Activated CD8-positive, alpha-beta T cell treated with anti-CD3 and anti-CD28 coated beads for 36 hours (primary cell): ENCODE measurements at places on chromosomes 7 and 10. TPM values are rescaled to one million over a fixed set of nuclear protein-coding genes. Genes with fewer than 3 reads are reported as not detected.

DNA sequence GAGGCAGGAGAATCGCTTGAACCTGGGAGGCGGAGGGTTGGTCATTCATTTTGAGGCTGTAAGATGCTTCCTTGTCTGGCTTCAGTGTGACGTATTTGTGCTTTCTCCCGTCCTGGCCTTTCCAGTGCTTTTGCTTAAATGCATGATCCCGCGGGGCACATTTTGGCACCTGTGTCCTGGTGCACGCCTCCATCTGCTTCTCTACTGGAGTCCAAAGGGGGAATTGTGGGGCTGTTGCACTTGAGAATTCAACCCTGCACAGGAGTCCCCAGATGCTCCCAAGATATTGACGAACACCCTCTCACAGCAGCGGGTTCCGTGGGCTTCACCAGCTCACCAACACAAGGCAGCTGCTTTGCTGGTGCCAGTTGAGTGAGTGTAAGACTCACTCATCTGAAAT is 10.3 kb upstream of the LRRC27 start:
- no peak for DNase-seq

OR2A42 gene
- total RNA-seq = not detected

GPRIN2 gene
- total RNA-seq = not detected

DNA sequence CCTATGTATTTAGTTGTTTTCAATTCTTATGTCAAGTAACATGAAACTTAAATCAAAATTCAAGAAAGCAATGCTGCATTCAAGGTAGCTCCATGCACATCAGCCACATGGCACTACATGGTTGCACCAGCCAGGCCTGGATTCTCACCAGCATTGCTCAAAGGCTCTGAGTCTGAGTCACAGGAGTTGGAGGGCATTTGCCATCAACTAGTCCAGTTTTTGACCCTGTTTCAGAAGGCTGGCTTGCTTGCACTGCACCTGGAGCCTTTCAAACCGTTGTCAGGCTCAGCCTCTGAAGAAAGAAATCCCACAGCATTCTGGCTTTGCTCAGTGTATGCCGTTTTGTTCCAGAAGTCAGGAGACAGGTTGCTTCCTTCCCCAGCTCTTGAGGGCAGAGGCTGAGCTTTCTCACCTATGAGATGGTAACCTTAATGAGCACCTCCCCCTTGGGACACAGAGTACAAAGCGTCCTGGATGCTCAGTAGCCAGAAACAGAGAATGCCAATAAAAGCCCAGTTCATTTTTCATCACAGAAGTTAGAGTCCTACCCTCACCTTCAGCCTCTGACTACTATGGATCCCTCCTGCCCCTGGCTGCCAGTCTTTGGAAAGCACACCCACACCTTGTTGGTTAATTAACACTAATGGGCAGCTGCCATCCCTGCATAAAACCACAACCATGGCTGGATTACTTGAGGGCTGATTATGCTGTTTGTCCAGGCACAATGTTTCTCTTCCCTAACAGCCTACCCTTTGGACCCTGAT is 288.4 kb upstream of the LRRTM3 start:
- DNase-seq = no peak

- DNase-seq = no peak
Observed at GRCh38 chr7:46224363-46224762, 303.3 kb upstream of the IGFBP3 start.

DNA sequence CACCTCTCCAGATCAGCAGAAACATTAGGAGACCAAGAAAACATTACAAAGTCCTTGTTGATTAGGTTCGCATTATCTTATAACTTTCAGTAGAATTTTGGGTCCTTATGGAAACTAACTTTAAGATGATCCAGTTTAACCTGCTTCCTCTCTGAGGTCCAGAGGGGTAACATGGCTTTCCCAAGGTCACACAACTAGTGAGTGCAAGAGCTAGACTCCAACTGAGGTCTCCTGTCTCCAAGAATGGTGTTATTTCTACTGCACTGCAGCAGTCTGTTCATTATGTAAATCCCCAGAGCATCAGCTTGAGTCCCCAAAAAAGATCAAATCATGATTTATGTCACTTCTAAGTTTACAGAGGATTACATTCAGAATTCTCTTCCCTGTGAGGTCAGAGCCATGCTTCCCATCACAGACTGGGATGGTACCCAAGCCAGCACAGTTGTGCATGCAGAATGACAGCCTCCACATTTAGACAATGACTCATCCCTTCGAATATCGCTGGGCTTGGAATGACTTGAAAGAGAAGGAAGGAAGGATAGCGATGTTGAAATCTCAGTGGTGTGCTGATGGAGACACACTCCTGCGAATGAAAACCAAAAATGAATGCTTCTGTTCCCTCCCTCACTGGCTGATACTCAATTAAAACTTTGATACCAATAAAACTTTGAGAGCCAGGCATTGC is 163.1 kb upstream of the PLXNA4 start:
- no peak for DNase-seq

CFAP70 gene
- 0.51 TPM for total RNA-seq

GRCh38 chr7:26599982-26600381 is 264.4 kb downstream of the SKAP2 start:
- no peak for DNase-seq

- DNase-seq = no peak
Observed at GRCh38 chr10:24651923-24652322, 71.8 kb downstream of the ARHGAP21 start.

DNA sequence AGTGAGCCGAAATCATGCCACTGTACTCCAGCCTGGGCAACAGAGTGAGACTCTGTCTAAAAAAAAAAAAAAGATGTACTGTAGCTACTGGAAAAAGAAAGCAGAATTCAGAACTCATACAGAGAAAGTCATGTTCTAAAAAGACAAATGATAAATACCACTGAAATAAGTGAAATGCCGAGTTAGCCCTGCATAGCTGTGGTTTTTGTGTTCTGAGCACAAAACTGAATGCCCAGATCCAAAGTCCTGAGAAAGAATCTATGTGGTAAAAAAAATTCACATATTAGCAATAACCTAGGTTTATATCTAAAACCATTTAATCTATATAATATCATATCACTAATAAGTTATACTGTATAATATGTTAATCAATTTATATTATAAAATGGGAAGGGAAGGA is 29.3 kb upstream of the HECW1 start:
- DNase-seq = no peak

DNA sequence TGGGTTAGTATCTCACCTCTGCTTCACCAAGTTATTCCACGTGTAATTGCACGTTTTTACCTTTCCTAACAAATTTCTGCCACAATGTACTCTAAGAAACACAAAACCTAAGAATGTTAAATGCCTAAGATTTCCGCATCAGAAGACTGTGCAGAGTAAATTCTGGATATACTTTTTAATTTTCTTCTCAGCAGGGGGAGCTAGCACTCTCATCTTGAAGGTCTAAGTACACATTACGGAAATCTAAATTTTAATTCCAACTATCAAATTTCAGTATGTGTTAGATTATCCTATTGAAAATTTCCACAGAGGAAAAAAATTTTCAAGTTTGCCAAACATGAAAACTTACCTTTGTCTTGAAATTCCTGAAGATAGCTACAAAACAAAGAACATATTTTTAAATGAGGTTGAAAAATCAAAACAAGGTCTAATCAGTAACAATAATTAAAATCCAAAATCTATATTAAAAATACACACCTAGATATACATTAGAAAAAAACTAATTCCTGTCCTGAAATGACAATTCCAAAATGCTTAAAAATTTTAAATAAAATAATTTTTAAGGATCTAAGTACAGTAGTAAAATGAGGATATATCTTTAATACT is 10.5 kb downstream of the SKAP2 start:
- no peak for DNase-seq

GRCh38 chr10:6038071-6038631 is 24.0 kb downstream of the IL2RA start:
- DNase-seq = peak; percentile 41

GRCh38 chr10:79979310-79979975 is 30.5 kb upstream of the SFTPD start:
- DNase-seq = no peak

- no peak for DNase-seq
Observed at GRCh38 chr7:128809363-128809762, 17.6 kb downstream of the CCDC136 start.

DNA sequence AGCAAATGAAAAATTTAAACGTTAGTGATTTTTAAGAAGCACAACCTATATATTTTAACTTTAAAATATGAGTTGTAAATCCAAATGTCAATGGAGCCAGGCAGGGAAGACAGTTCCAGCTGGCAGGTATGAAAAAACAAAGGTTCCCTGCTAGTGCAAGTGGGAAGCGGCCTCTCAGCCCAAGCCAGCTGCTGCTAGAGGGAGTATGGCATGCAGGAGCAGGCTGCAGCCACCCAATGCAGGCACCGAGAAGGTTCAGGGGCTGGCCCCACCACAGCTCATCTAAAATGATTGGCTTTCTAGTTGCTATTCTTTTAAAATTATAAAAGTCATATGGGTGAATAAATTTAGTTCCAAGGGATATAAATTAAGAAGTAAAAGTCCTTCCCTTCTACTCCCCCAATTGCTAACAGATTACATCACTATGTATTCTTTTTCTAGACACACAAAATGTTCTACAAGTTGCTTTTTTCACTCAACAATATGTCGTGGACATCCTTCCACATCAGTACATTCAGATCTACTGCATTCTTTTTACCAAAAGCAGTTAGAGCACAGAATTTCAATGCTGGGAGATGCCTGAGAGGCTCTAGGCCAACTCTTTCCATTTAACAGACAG is 69.3 kb downstream of the SGMS1 start:
- DNase-seq = no peak

LRRTM3 gene
- not detected for total RNA-seq

ZYX gene
- total RNA-seq = 120 TPM

GRCh38 chr7:151581741-151582140 is 62.0 kb upstream of the RHEB start:
- no peak for DNase-seq

DNA sequence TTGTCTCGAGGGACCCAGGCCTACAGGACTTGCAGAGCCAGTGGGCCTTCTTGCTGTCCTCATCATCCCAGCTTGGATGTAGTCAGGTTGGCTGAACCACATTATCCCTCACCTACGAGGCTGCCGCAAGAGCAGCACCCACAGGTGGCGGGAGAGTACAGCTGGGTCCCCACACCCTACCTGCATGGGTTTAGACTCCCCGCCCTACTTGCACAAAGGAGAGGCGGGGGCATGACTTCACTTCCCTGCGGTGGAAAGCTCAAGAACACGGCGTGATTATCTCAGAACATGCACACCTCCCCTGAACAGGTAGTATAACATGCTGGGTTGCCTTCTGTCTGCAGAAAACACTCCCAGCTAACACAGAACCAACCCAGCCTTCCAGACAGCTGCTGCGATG is 57.5 kb downstream of the CTBP2 start:
- DNase-seq = no peak

CTAGE8 gene
- 0.25 TPM for total RNA-seq

DNA sequence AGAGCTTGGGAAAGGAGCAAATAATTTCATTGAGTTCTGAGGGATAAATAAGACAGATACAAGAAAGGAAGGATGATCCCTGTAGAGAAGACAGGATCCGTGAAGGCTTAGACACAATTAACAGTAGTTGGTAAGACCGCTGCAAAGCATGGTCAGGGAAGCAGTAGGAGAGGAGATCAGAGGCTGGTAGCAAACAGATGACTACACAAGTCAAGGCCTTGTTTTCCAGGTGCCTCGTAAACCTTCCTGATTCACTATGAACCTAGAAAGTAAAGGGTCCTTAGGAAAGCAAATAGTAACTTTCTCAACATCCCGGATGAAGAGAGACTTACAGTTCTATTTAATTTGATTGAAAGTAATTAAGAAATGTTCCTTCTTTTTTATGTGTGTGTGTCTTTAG is 118.6 kb downstream of the GNAI1 start:
- no peak for DNase-seq

DNA sequence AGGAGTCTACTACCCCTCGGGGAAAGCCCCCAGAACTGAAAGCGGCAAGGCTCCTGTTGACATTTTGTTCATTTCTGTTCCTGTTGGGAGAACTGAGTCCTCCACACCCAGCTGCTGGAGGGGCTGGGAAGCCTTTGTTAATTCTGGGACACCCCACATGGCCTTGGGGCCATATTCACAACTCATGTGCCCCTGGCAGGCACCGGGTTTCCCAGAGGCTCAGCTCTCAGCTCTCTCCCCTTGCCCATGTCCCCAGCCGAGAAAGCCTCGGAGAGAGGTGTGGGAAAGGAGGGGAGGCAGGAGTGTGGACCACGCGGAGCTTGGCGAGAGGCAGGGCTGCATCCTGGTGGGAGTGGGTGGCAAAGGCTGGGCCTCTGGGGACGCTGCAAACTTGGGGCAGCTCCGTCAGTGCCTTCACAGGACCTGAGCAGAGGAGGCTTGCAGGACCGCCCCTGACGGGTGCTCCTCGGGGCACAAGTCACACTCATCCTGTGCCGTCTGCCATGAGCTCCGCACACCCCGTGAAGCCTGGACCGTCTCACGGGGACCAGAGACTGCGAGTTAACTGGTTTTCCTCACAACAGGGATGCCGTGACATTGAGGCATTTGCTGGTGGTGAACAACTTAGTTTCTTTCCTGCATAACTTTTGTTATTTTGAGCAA is 140.9 kb downstream of the DNAJB6 start:
- DNase-seq = no peak

DNA sequence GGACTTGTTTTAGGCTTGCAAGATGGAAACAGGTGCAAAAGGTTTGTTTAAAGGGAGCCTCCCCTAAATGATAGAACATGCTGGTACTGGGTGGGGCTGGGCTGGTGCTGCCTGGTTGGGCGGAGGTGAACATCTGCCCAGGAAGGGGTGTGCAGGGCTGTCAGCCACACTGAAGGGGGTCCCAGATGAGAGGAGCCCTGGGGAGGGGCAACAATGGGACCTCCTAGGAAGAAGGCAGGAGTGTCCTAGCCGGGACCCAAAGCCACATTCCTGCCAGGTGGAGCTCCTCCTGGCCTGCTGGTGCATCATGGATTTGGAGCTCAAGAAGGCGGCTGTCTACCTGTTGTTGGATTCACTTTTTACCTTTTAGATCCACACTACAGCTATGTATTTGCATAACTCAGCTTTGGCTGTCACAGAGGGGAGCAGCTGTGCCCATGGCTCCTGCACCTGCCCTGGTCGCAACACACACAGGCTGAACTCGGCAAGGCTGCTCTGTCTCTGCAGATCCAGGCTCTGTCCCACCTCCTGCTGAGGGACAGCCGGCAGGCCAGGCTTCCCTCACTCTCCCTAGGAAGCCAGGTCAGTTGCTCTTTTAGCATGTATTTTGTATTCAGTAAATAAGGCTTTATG is 59.9 kb downstream of the ADARB2 start:
- DNase-seq = no peak

- no peak for DNase-seq
Observed at GRCh38 chr7:149257146-149257545, 4.8 kb upstream of the ZNF783 start.

SPRN gene
- not detected for total RNA-seq

CPA1 gene
- not detected for total RNA-seq

GRCh38 chr10:119254335-119254734 is 47.0 kb downstream of the GRK5 start:
- no peak for DNase-seq

- DNase-seq = no peak
Observed at GRCh38 chr10:122102146-122102868, 113.3 kb downstream of the TACC2 start.

GRCh38 chr10:63423494-63423893 is 42.3 kb downstream of the JMJD1C start:
- no peak for DNase-seq

- DNase-seq = no peak
Observed at GRCh38 chr7:70583965-70584883, 547.7 kb upstream of the GALNT17 start.

GRCh38 chr10:178723-179122 is 43.5 kb downstream of the ZMYND11 start:
- DNase-seq = no peak

- DNase-seq = no peak
Observed at GRCh38 chr10:19889256-19889655, 73.0 kb downstream of the PLXDC2 start.

- DNase-seq = no peak
Observed at GRCh38 chr7:1811850-1812508, 141.9 kb downstream of the ELFN1 start.
